KBM-7 (cell line): ENCODE measurements at places on chromosomes 2 and 18.

- DNase-seq: no peak
Measured at GRCh38 chr2:234945339-234945873, 6.4 kb upstream of the SH3BP4 start.

DNA sequence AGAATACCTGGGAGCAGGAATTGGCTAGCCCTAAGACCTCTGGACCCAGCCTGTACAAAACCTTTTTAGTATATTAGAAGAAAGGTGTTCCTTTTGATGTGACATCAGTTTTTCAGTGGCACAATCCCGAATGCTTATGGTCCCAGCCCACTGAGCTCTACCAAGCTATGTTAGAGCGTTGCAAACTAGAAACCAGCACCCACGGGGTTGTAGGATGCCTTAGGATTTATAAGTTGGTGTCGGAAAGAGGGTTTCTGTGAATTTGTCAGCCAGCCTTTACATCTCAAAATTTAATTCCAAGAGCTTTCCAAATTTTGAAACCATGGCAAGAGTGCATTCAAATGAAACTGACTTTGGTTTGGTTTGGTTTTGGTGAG, 499 bp upstream of the LMAN1 start:
- no peak for DNase-seq

- DNase-seq: peak; percentile 77
Measured at GRCh38 chr2:121288454-121289231, 3.6 kb upstream of the TFCP2L1 start.

- no peak for DNase-seq
Measured at GRCh38 chr2:78780256-78780655, 245.2 kb upstream of the REG3G start.

- no peak for DNase-seq
Measured at GRCh38 chr18:35500113-35500512, 2.4 kb upstream of the INO80C start.

- DNase-seq: no peak
Measured at GRCh38 chr2:170827841-170828532, 11.3 kb downstream of the GAD1 start.

DNA sequence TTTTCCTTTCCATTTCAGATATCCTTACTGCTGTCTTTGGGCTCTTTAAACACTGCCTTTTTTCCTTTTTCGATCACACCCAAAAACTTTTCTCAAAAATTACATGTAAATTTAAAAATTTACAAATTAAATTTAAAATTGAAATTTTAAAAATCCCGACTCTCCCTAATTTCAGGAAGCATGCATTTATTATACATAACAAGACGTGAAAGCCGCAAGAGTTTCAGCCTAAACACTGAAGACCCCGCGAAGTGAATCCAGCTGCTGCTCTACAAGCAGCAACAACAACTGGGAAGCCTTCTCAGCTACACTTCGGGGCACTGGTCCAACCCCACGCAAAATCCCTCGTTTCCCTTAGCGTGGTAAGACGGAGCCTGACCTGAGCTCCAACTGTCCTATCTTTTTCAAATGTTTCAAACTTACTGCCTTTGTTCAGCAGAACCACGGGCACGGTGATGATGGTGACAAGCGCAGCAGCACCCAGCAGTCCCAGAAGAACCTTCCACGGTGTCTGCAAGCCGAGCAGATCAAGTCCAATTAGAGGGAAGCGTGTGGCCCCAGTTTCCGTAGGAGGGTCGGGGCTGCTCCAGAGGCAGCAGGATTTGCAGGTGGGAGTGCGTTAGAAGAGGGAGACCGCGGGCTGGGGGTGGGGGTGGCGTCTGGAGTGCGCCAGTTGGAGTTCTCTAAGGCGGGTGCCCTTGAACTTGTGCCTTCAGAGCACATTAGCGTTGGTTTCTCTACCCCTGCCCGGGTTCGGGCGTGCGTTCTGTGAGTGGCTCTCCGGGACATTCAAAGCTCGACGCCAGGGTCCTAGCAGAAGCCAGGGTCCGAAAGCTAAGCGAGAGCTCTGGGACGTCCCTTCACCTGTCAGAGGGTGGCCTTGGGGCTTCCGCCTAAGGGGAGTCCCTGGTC, 783 bp downstream of the DPP4 start:
- peak; percentile 56 for DNase-seq
